ENCODE measurements at places on chromosomes 1 and 21. TPM values are rescaled to one million over a fixed set of nuclear protein-coding genes. Genes with fewer than 3 reads are reported as not detected.

DNA sequence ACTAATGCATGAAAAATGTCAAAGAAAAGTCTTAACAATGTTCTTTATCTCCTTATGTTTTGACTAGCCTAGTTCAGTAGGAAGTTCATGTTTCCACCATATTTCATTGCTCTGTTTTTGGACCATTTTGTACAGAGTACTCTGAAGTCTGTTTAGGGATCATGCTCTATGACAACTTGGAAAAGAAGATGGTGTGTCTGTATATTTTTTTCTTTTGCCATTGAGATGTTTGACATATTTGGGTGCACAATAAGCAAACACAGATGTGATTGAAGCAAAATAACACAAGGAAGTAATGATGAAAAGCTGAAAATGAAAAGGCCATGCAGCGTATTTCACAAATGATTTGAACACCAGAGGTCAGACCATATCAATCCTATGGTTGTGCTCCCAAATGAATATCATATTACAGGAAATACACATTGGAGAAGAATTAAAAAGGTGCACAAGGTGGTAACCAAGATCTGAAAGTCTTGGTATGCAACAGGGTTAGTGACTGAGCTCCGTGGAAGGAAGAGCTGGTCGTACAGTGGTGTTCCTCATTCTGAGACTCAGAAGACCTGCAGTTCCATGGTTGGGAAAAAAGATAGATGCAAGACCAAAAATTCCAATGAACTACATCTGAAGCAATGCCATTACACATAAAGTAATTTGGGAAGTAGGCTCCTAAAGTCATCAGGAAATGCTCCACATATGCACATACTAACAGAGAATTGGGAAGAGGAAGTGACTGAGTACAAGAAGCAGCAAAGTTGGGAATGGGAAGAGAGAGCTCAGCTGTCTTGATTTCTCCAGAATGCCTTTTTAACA is 463.5 kb downstream of the LMO4 start:
- peak; percentile 9 for DNase-seq

- no peak for DNase-seq
Measured at GRCh38 chr1:208248307-208248801, 4.2 kb upstream of the PLXNA2 start.

DNA sequence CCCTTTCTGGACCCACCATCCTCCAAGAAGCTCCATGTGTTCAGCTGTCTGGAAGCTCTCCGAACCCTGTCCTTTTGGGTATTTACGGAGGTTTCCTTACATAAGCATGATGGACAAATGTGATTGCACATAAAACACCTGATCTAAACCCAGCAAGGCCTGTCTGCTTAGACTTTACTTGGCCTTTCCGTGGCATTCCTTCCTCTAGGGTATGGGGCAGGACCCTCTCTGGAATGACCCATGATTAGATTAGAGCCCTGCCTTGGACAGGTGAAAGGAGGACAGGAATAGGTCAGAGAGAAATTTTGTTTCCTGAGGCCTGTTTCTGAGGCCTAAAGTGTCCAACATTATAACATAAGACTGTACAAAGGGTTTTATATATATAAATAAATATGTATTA is 16.9 kb downstream of the PTPRU start:
- DNase-seq: no peak

- no peak for DNase-seq
Measured at GRCh38 chr1:233340966-233341516, 13.5 kb downstream of the MAP3K21 start.

DNA sequence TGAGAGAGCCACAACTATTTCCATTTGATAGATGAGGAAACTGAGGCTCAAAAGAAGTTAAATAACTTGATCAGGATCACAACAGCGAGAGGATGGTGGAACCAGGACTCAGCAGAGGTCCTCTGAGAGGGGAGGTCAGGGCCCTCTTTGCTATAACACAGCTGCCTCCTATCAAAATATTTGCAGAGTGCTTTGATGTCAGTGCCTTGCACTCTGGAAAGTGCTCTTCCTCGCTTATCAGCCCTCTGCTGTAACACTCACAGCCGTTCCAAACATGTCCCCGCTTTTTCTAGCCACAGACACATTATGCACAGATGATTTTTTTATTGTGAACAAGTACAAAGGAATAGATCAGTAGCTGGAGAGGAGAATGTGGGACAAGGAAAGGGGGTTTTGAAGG is 71.8 kb upstream of the ARHGAP29 start:
- DNase-seq: no peak

- DNase-seq: no peak
Measured at GRCh38 chr1:199701726-199702125, 325.8 kb upstream of the NR5A2 start.

DNA sequence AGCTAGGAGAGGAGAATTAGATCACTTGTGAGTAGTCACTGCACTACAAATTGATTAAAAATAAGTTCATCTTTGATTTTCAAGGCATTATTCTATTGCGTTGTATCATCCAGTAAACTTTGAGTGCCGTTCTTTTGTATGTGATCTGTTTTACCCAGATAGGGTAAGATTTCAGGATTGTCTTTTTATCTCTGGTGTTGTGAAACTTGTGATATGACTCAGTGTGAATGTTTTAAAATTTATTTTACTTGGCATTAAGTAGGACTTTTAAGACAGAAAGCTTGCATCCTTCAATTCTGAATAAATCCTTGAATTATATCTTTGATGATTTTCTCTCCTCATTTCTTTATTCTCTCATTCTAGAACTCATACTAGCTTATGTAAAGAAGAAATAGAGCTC is 93.3 kb upstream of the ADAMTS5 start:
- DNase-seq: no peak

- DNase-seq: no peak
Measured at GRCh38 chr1:161073474-161074121, 3.9 kb upstream of the ARHGAP30 start.

DNA sequence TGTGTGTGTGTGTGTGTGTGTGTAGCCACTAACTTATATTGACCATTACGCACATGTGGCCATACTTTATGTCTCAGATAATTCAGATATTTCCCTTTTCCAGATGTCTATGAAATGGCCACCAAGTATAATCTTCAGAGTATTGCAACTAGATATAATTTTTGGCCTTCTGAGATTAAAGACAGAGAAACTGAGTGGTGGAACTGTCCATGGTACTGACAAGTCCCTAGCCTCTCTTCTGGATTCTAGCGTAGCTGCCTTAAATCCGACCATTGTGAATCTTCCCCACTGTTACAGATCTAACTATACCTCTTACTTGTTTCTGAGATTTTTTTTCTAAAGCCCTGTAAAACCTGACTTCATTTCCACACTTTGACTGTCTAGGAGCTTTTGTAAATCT is 100.0 kb upstream of the SERTAD4 start:
- peak; percentile 59 for DNase-seq

DNA sequence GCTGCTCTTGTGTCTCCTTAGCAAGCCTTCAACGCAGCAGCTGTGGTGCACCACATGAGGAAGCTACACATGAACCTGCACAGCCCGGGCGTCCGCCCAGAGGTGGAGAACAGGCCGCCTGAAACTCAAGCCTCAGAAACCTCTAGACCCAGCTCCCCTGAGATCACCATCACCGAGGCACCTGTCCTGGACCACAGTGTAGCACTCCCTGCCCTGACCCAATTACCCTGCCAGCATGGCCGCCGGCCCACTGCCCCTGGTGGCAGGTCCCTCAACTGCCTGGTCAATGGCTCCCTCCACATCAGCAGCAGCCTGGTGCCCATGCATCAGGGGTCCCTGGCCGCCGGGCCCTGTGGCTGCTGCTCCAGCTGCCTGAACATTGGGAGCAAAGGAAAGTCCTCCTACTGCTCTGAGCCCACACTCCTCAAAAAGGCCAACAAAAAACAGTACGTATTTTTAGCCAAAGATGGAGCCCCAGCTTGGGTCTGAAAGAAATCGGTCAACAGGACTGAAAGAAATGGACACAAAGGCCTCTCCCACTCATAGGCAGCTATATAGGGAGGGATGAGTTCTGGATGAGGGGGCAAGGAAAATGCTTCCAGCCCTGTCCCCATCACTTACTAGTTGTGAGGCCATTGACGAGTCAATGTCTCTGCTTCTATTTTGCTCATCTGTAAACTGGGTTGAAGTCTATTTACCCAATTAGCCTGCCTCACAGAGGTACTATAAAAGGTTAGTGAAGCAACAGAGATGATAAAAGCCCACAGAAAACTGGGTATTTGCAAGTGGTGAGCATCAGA is 28.5 kb downstream of the CAMK1G start:
- DNase-seq: no peak

- peak; percentile 70 for DNase-seq
Measured at GRCh38 chr1:192512426-192513162, 63.0 kb upstream of the RGS1 start.

DNA sequence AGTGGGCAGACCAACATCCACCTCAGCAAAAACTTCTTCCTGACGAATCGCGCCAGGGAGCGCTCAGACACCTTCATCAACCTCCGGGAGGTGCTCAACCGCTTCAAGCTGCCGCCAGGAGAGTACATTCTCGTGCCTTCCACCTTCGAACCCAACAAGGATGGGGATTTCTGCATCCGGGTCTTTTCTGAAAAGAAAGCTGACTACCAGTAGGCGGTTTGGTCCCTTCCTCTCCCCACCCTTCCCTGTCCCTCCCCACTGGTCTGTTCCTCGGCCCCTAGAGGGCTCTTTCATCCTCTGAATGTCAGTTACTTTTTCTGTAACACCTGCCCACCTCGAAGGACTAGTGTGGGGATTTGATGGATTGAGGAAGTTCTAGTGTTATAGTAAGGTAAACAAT is 46.9 kb downstream of the CAPN2 start:
- DNase-seq: no peak

GRCh38 chr21:41744028-41744930 is 22.6 kb downstream of the RIPK4 start:
- peak; percentile 62 for DNase-seq

DNA sequence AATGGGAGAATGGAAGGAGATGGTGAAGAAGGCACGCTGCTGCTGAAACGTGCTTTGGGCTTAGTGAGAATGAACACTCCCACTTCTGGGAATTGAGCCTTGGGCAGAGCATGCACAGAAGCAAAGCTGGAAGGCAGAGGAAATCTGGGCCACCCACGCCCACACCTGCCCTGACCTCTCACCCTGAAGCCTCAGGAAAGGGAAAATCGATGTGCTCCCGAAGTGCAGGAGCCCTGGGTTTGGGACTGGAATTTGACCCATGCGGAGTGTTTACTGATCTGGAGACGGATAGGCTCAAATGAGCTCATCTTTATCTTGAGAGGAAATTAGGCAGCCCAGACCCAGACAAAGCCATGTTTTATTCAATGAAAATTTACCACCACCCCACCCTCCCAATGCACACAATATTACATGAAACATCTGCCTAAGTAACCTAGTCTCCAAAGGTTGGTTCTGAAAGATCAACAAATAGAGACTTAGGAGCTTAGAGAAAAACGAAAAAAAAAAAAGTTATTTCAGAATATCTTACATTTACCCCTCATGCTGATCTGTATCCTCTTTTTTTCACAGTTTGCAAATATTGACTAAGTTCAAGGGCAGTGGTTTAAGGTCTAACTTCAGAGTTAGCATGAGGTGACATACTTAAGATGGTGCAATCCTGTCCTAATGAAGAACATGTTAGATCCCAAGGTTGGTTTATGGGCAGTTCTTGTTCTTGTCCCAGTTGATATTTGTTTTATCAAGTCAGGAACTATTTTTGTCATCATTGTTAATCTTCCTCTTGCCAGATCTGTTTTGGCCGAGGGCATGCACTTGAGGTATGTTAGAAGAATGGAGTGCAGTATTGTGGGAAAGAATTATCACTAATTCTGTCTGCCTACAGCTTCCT is 63.0 kb downstream of the PROX1 start:
- no peak for DNase-seq

- DNase-seq: peak; percentile 81
Measured at GRCh38 chr1:52665006-52665941, 32.3 kb downstream of the SHISAL2A start.

GRCh38 chr1:246170574-246171261 is 336.4 kb downstream of the SMYD3 start:
- DNase-seq: no peak

DNA sequence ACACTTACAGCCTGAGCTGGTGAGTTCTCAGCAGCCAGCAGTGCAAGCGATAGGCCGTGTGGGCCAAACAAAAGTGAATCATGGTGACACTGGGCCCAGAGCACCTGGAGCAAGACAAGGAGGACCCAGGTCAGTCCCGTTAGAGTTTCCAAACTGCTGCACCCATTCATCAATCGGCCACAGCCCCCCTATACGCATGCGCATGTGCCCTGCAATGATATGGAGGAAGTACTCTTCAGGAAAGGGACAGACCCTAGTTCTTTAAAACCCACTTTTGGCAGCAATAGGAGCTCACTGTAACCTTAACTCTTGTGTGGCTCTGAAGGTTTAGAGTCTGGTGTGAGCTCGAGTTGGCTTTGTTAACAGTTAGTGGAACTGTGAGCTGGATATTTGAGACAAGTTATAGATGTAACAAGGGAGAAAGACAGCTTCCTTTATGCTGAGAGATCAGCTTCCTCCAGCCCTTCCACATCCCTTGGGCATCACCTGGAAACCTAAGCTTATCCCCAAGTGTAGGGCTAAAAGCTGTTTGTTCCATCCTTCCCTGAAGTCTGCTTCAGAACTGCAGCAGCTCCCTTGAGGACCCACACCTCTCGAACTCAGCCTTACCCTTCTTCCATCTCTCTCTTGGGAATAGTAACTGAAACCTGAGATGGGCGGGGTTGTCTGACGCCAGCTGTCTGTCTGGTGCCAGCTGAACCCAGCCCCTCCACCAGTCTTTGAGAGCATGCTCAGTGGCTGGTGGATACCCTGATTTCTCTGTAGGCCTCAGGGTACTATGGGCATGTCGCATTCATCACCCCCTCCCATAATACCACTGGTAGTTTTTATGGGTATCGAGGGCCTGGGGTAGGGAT is 17.7 kb downstream of the NMNAT1 start:
- peak; percentile 56 for DNase-seq

- DNase-seq: peak; percentile 99
Measured at GRCh38 chr1:54407404-54408146, 1.4 kb upstream of the SSBP3 start.

DNA sequence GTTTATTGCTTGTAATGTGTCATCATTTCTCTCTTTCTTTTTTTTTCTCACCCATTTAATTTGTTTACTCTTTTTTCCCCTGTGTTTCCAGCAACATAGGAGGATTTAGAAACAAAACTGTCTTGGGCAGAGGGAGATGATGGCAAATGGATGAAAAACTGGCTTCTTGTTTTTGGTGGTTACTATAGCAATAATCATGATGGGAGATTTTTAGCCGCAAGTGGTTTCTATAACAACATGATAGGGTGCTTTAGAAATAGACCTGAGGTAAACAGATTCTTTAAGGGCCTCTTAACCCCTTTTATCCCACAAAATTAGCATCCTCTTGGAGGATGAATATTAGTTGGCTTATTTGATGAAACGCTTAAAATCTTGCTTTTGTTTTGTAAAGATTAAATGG is 51.6 kb downstream of the CRB1 start:
- no peak for DNase-seq

GRCh38 chr1:91564888-91565701 is 64.4 kb downstream of the CDC7 start:
- peak; percentile 79 for DNase-seq

- no peak for DNase-seq
Measured at GRCh38 chr1:182260516-182260915, 131.1 kb downstream of the GLUL start.

Gene CHIA
- total RNA-seq: not detected

Gene AK5
- 6.0 TPM for total RNA-seq

Gene CD5L
- not detected for total RNA-seq

Gene MATN1
- total RNA-seq: 0.71 TPM

Gene C8B
- total RNA-seq: not detected

Gene PRELP
- 1.5 TPM for total RNA-seq

Gene SPATA46
- total RNA-seq: not detected

Gene CFAP45
- total RNA-seq: 0.22 TPM

Gene GPR153
- 9.8 TPM for total RNA-seq

Gene FAM167B
- total RNA-seq: 2.5 TPM

Gene TMIGD3
- 0.22 TPM for total RNA-seq

All from muscle of leg (tissue), 16 donors.